Peyer's patch (tissue), 4 donors: ENCODE measurements at places on chromosomes 4 and X.

GRCh38 chrX:110178179-110178865 is 139.6 kb downstream of the AMMECR1 start:
- DNase-seq: no peak

- no peak for DNase-seq
Measured at GRCh38 chr4:81981218-81981617, 392.6 kb downstream of the HNRNPD start.

DNA sequence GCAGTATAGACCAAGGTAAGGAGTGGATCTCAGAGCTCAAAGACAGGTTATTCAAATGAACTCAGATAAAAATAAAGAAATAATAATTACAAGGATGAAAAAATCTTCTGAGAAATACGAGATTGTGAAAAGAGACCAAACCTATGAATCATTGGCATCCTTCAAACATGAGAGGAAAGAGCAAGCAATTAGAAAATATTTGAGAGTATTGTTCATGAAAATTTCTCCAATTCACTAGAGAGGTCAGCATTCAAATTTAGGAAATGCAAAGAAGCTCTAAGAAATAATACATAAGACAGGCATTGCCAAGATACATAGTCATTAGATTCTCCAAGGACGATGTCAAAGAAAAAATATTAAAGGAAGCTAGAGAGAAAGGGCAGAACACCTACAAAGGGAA is 93.5 kb upstream of the GALNTL6 start:
- no peak for DNase-seq

- no peak for DNase-seq
Measured at GRCh38 chr4:16844816-16845586, 53.4 kb downstream of the LDB2 start.

- DNase-seq: peak; percentile 61
Measured at GRCh38 chr4:38526412-38526811, 137.6 kb upstream of the KLF3 start.

GRCh38 chr4:99468889-99469288 is 33.7 kb upstream of the ADH7 start:
- DNase-seq: no peak
